ENCODE measurements at places on chromosomes 1 and 21. TPM values are rescaled to one million over a fixed set of nuclear protein-coding genes. Genes with fewer than 3 reads are reported as not detected.

DNA sequence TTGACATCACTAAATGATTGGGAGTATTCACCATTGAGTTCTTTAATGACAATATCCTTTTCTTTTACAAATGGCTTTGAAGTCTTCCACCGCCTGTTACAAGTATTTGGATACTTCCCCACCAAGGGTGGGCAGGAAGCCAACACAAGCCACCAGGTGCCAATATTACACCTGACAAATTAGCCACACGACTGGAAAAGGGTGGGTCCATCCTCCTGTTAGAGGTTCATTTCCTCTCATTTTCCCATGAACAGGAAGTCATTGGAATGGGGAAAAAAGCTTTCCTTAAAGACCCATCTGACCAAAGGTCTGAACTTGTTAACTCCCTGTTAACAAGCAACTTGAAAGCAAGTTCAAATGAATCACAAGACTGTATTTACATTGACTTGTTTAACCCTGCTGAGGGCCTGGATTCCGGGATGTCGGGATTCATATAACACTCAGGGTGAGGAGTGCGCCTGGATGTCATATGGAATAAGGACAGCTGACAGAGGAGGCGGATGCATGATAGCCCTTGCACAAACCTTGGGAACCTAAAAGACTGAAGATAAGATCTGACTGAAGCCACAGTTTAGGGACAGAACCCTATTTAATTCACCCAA is 40.5 kb upstream of the PROX1 start:
- DNase-seq, result no peak

DNA sequence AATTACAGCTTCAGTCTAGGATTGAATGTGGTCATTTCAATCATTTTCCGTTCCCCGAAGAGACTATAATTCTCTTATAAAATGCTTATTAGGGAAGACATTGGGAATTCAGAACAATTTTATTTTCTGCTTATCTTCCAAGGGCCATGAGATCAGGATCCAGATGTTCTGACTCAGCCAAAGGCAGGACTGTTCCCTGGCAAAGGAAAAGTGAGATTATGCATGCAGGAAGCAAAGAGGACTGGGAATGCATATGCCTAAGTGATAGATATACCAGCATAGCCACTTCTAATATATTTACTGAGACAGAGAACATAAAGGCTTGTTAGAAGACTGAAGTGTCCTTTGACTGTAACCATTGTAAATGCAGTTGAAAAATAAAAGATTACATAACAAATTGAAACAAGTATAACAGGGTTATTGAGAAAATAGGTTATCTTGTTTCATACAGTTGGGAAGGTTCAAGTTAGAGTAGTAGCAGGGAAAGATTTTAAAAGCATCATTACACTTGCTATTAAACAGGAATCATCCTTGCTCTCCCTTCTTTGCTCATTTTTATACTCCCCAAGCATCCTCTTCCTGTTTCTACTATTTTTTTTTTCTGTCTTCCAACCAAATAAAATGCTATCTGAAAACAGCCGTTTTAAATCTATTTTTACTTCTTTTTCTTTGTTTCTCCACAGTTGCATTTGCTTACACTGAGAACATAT is 439.6 kb upstream of the ADAMTS5 start:
- DNase-seq, result no peak

DNA sequence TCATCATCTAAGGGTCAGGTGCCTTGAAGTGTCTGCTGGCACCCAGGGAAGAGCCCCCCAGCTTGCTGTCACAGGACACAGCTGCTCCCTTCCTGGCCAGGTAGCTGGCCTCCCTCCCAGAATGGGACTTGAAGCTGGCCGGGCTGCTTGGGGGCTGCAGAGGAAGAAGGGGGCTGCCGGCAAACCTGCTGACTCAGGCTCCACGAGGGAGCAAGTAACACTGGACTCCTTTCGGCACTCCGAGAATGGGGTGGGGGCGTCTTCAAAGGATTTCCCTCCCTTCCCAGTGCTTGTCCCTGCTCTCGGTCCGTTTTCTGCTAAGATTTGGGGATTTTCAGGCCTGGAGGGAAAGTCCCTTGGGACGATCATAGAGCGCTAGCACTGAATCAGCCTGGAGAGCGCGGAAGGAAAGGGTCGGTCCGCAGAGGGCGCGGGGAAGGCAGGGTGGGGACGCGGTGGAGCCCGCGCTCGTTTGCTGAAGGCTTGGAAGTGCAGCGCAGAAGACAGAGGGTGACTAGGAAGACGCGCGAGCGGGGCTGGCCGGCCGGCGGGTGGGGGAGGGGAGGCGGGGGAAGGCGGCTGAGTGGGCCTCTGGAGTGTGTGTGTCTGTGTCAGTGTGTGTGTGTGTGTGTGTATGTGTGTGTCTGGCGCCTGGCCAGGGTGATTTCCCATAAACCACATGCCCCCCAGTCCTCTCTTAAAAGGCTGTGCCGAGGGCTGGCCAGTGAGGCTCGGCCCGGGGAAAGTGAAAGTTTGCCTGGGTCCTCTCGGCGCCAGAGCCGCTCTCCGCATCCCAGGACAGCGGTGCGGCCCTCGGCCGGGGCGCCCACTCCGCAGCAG is at the start of gene CSF1:
TSS of gene CSF1 (plus strand) at position 727 of the 840 bp plus-strand sequence. CDS start 175 bp downstream, outside the sequence.
- DNase-seq, result peak; percentile 21

DNA sequence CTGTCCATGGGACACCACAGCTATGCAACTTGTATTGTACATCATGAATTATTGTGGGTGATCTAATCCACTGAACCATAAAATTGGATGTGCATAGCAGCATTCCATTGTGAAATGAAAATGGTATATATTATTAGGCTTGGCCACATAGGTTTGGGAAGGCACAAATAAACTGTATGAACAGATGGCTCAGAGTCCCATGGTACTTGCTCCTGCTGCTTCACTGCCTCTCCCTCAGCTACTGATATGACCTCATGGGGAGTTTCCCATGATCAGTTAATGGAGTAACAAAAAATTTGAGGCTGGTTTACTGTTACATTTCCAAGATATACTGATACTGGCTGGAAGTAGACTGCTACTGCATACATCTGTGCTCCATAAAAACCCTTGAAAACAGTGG is 152.7 kb upstream of the NEGR1 start:
- DNase-seq, result no peak

The SHISAL2A gene
- not detected for total RNA-seq

- DNase-seq, result peak; percentile 4
Measured at GRCh38 chr1:107141491-107142126, 770 bp downstream of the NTNG1 start.

DNA sequence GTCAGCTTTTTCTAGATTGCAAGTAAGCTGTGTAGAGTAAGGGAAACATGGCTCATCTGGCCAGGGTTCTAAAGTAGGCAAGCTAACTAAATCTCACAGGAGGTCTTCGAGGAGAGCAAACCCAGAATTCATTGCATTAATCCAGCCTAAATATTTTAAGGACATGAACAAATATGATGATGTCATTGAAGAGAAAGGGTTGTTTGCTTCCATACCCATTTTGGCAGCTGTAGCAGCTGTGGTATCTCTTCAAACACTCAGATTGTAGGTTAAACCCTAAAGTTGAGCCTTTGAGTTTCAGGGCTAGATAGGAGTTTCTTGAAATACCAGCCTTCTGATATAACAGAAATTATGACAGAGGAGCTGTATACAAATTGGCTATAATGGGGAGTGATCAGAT is 200.5 kb upstream of the C1orf105 start:
- DNase-seq, result no peak

DNA sequence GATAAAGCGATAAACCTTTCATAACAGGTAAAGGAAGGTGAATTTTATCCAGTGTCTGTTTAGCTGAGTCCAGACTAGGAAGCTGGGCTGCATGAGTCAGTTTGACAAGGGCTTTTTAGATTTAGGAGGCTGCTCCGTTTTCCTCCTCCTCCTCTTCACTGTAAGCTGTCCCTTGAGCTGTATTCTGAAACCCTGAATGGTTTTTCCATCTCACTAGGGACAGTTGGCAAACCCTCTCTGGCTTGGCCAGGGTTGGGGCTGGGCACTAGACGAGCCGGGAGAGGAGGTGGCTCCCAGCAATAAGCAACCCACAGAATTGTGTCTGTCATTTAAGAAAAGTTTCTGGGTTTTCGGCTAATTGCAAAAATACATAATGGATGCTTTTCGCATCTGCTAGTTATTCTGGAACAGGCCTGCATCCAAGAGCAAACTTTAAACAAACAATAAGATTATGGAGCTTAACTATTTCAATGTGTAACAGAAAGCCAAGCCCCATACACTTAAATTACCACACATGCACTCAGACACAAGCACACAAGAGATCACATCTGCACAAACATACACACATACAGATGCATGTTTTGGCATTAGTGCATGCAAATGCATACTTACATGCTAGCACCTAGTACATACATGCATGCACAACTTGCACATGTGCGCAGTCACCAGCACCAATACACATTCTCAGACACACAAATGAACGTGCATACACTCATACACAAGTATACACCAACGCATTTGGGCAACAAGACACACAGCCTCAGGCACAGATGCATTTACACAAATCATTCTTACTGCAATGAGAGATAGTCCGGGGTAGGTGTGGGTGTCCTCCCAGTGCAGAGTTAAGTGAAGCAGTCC is 27.8 kb upstream of the FOXE3 start:
- DNase-seq, result no peak

GRCh38 chr1:41432481-41433280 is 51.8 kb downstream of the EDN2 start:
- peak; percentile 78 for DNase-seq

The CYP4B1 gene
- total RNA-seq, result not detected

DNA sequence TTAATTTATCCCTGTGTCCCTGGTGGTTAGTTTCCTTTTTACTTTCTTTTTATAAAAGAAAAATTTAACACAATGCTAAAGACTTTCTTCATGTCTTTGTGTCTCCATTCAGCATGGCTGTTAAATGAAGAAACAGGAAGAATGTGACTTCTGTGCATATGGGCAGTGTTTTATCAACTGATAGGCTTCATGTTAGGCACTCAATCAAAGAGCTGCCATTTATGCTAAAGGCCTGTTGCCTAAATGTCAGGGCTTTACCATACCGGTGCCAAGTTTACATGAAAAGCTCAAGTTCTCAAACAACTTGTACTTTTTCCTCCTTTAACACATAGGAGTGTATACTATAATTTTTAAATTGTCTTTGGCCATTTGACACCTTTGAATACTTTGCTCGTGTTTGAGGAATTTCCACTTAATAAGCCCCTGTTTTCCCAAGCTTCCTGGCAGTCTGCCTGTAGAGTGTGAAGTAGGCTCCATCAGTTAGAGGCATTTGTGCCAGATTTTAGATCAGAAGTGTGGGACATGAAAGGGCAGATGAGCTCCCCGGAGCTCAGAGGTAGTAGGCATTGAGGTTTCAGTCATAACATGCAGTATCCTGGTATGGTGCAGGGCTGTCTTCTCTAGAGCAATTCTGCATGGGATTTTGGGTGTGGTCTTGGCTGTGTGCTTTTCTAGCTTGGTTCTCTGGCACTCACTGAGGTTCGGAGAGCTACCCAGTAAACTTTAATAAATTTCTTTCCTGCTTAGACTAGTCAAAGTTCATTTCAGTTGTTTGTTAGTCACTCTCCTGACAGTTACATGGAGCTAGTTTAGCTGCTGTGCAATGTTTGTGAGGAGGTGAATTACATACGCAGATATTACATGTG is 119.0 kb downstream of the LEPR start:
- DNase-seq, result no peak

- DNase-seq, result no peak
Measured at GRCh38 chr21:36454093-36454531, 25.8 kb downstream of the CLDN14 start.

- no peak for DNase-seq
Measured at GRCh38 chr1:24946861-24947658, 17.0 kb upstream of the RUNX3 start.

DNA sequence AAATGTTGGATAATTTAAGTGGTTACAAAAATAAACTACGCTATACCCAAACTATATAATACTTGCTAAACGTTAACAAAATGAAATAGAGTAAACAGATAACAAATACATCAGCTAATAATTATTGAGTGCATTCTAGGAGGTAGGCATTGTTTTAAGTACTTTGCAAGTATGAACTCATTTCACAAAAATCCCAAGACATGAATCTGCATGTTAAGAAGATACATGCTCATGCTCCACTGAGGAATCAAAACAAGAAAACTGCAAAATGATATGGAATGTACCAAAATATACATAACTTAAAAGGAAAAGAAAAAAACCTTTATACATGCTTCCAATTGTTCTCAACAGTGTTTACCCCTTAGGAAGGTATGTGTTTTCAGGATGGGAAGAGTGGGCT is 2.5 kb downstream of the FRRS1 start:
- DNase-seq, result no peak

The TMEM52 gene
- 2.8 TPM for total RNA-seq

GRCh38 chr1:188343914-188344313 is 1515.2 kb downstream of the PLA2G4A start:
- no peak for DNase-seq

DNA sequence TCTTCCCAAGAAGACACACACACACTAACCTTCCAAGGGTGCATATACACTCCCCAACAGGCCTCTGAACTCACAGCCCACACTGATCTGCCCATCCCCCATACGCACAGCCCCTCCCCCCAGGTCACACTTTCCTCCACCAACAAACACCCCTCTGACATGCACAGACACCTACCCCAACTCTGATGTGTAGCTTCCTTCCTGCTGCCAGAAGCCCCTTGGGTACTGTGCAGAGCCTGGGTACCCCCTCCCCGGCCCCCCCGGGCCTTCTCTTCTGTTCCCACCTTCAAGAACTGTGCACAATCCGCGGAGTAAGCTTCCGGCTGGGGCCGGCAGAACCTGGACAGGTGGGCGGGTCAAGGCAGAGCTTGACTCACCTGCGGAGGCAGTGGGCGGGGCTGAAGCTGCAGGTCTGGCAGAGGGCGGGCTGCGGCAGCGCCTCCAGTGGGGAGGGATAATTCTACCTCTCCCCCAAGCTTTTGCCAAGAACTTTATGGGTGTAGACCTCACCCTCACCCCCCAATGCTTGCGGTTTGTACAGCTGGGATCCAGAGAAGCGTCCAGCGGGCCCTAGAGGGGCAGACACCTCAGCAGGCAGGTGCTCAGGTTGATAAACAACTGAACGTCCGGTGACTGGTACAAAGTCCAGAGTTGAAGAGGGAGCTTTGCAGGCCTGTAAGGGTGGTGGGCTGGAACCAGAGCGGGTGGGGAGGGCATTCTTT is at the start of gene C1orf210:
TSS of gene C1orf210 (minus strand) at position 313 of the 722 bp plus-strand sequence. CDS start 2,311 bp downstream, outside the sequence.
- no peak for DNase-seq

The MGST3 gene
- 156 TPM for total RNA-seq

DNA sequence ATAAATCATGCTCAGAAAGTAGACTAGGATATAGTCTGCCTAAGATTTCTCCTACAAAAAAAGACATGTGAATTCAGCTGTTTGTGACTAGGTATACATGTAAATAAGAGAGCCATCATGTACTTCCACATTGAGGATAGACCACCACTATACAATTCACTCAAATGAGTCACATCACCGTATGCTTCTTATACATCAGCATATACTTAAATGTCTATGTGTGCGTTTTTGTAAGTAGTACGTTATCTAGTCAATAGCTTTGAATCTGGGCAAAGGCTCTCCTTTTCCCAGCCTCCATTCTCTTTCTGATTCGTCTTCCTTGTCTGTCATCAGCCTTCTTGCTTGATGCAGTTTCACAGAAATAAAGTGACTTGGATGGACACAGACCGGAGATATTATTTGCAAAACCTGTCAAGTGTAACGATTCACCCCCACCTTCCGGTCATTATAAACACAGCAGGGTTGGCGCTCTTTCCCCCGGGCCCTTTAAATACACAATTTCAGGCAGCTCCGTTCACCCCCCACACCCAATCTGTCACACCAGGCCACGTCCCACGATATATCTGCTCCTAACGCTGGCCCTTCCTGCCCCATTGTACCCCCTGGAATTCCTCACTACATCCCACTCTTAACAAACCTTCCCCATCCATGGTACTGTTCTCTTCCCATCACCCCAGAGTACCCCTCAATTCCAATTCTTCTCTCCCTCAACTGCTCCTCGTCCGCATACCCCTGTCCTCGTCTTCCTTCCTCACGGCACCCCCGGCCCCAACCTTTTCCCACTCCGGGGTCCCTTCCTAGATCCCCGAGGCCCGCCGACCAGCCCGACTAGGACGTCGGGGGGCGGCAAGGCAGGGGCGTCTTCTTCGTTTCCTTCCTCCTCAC is 636 bp downstream of the VAMP4 start:
- peak; percentile 27 for DNase-seq
